Pulmonary artery endothelial cell (primary cell): ENCODE measurements at places on chromosomes 6 and 20.

DNA sequence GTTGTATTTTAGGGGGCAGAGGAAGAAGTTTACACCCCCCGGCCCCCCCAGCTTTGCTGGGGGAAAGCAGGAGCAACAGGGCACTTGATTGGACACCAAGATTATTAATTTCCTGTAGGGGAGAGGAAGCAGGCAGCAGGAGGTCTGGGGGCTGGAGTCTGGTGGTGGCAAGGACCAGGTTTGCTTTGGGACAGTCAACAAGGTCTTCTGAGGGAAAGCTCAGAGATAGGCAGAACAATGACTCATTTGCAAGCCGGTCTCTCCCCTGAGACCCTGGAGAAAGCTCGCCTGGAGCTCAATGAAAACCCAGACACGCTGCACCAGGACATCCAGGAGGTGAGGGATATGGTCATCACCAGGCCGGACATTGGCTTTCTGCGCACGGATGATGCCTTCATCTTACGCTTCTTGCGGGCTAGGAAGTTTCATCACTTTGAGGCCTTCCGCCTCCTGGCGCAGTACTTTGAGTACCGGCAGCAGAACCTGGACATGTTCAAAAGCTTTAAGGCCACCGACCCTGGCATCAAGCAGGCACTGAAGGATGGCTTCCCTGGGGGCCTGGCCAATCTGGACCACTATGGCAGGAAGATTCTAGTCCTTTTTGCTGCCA is 1.6 kb downstream of the CLVS2 start:
- no peak for DNase-seq

- no peak for DNase-seq
Measured at GRCh38 chr6:95352064-95352795, 225.1 kb upstream of the MANEA start.

GRCh38 chr6:44289726-44290260 is 19.5 kb downstream of the TMEM151B start:
- no peak for DNase-seq

GRCh38 chr20:54172856-54173652 is 732 bp downstream of the CYP24A1 start:
- DNase-seq = no peak
